Stimulated activated CD4-positive, alpha-beta T cell treated with anti-CD3 and anti-CD28 coated beads, TNF-alpha, amount 100 ng/mL, for 1 hour (primary cell): ENCODE measurements at places on chromosomes 13 and 19.

GRCh38 chr13:51619614-51620013 is 35.4 kb downstream of the WDFY2 start:
- DNase-seq: no peak

GRCh38 chr13:79458436-79458835 is 22.5 kb upstream of the NDFIP2 start:
- DNase-seq: no peak

GRCh38 chr13:33624253-33624652 is 193.7 kb upstream of the RFC3 start:
- DNase-seq: no peak

GRCh38 chr13:45847554-45848224 is 3.9 kb downstream of the SIAH3 start:
- peak; percentile 13 for DNase-seq

GRCh38 chr13:36713887-36714286 is 40.1 kb downstream of the SERTM1 start:
- no peak for DNase-seq

GRCh38 chr13:80574113-80574850 is 233.4 kb upstream of the SPRY2 start:
- DNase-seq: no peak

GRCh38 chr13:108993346-108993745 is 363.9 kb downstream of the MYO16 start:
- no peak for DNase-seq

DNA sequence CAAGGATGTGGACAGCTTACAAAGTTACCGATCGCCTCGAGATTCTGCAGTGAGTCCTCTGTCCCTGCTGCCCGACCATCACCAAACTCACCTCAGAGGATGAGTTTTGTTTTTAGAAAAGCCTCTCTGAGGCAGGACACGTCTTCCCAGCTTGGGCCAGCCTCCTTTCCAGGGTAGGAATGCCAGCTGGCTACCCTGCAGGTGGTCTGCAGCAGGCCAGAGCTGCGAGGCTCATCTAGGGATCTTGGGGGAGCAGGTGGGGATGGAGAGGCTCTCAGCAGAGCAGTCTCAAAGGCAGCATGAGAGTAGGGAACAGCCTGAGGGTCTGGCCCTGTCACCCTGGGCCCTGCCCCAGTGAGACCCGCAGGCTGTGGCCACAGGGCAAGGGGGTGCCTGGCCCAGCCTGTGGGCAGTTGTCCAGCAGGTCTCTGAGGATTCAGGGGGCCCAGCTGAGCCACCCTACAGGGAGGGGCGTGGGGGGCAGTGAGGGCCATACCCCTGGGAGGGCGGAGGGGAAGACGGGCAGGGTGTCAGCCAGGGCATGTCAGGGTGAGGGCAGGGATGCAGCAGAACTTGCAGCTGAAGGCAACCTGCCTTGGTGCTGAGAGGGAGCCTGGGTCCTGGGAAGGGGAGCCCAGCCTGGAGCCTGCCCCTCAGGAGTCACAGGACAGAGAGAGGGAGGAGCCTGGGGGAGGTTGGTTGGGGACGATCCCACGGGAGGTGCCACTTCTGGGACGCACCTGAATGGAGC is 57.3 kb upstream of the TPM4 start:
- DNase-seq: no peak

DNA sequence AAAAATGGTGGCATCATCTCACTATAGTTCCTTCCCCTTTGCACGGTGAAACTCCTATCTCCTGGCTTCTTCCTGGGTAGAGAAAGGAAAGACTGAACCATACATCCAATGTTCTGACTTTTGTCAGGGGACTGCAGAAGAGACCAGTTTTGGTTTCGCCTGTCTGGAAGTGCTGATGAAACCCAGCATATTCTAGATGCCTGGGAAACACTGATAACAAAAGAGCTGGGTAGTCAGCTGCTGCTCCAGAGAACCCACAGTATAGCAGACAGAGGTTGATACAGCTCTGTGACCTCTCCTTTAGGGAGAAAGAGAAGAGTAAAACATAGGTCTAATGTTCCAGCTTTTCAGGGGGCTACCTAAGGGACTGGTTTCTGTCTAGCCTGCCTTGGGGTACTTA is 695.3 kb downstream of the DIAPH3 start:
- no peak for DNase-seq

- DNase-seq: no peak
These were observed 96.3 kb downstream of the MYCBP2 start for GRCh38 chr13:77230560-77230959.

- DNase-seq: no peak
These were observed 353.8 kb downstream of the DNAJC15 start for GRCh38 chr13:43377149-43377548.

DNA sequence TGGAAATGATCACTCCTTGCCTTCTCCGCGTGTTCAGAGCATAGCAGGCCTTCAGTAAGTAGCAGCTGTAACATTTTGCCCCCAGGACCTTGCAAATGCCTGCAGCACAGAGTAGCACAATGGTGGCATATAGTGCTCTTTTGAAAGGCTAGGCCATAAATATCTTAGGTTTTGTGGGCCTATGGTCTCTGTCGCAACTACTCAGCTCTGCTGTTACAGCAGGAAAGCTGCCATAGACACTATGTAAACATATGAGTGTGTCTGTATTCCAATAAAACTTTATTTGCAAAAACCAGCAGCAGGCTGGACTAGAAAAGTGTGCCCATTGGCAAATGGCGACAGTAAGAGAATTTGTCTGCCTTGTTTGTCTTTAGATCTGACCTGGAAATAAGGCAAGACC is 9.4 kb downstream of the ITPKC start:
- no peak for DNase-seq

DNA sequence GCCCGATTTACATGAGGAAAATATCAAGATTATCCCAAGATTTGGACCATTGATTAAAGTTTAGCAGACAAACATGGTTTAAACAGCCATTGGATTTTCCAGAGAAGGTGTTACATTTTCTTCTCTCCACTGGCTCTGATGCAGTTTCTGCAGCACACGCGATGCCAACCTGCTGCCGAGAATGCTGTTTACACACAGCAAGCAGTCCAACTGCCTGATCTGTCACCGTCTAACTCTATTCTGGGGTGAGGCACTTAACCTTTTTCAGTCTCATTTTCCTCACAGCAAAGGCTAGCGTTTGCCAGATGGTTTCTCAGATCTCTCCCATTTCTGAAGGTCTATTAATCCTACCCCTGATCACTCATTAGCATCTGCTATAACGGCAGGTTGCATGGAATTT is 763.5 kb upstream of the GPC6 start:
- DNase-seq: no peak

DNA sequence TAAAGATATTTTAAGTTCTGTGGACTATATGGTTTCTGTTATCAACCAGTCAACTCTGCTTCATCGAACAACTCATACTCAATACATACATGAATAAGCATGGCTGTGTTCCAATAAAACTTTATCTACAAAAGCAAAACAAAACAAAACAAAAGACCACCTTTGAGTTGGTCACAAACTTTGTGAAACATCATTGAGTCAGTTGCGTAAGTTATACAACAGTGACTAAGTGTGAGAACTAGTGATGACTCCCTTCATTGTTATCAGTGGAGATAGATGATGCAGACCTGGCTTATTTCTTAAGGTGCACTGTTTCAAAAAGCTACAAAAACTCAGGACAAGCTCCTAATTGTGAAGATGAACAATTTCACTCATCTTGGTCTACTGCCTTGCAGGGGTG is 14.5 kb upstream of the KLK4 start:
- no peak for DNase-seq

- no peak for DNase-seq
These were observed 915.2 kb downstream of the PCDH9 start for GRCh38 chr13:66314911-66315310.

DNA sequence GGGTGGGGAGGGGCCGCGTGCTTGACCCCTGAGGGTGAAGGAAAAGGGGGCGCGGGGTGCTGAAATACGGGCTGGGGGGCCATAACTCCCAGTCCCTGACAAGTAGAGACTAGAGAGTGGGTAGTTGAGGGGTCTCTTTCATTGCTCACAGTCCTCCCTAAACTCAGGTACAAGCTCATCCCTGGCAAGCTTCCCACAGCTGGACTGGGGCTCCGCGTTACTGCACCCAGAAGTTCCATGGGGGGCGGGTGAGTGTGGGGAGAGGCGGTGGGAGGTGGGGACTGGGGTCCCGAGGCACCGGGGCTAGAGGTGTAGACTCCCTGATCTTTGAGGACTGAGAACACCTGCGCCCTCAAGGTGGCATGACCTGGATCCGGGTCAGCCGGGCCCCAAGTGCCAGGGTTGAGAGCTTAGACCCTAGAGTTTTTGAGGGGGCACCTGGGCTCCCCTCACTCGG is 1.3 kb downstream of the ETV2 start:
- DNase-seq: no peak

GRCh38 chr13:24340608-24340955 is 31.2 kb downstream of the C1QTNF9 start:
- DNase-seq: no peak

DNA sequence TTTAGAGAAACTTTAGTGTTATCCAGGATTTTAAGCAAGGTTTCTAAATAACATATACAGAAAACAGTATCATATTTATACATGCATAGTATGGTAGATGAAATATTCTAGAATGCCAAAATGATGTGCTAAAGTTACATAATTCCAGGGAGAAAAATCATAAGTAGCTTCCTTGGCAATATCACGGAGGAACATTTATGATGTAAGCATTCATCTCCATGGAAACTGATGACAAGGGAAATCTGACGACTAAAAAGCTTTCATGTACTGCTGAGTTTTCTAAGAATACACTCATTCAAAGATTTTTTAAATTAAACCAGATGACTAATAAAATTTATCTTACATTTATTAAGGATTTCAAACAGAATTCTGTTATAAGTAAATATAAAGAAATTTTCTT is 4.7 kb downstream of the TEX30 start:
- no peak for DNase-seq

DNA sequence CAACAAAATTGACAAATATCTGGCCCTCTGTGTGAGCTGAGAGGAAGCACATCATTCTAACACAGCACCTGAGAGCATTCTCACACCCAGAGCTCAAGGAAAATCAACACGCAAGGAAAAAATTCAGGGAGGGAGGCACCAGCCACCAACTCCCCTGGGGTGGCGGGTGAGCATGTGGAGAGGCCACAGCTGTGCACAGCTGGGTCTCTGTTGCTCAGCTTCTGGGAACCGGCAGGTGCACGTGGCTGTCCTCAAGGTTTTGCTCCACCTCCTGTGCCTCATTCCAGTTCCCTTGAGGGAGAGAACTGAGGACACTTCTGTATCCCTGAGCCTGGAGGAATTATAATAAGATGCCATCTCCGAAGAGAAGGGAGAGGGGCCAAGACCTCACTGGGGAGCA is 134.0 kb downstream of the USP12 start:
- DNase-seq: no peak

DNA sequence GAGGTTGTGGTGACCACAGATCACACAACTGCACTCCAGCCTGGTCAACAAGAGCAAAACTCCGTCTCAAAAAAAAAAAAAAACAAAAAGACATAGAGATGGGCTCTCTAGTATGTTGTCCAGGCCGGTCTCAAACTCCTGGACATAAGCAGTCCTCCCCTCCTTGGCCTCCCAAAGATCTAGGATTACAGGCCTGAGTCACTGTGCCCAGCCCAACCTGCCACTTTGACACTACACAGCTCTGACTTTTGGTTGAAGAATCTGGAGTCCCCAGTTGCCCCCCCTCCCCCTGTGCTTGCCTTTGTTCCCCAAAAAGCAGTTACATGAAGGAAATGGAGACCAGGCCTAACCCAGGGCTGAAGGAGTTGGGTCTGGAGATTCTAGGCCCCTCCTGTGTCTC is 12.9 kb downstream of the CARM1 start:
- DNase-seq: no peak

DNA sequence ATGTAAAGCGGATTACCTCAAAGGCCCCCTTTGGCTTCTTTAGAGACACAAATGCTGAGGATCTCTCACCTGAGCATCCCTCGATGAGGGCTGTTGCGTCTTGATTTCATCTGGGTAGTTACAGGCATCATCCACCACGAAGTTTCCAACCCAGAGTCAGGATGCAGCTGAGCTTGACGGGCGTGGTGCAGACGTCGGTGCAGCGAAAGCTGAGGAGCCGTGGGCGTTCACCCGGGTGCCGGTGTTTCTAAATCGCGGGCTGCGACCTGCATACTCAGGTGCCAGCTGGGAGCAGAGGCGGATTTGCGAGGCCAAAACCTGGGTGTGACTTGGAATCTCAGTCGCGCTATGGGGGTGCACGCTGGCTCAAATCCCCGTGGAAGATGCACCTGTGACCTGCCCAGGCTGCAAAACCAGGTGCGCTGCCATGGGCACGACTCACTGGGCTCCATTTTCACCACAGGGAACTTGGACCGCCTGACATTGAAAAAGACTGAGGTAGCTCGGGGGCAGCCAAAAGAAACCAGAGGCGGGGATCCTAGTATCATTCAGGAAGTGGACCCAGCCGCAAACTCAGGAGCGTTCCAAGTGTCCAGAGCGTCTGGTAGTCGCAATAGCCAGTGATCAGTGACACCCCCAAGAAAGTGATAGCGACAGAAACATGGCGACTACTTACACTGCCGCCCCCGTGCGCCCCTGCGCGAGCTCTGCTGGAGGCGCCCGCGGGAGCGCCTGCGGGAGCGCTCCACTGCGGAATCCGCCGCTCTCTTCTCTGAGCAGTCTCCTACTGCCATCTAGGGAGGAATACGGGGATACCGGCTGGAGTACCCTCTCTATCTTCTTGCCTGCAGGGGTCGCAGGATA is 36.4 kb upstream of the IGFL4 start:
- DNase-seq: no peak

DNA sequence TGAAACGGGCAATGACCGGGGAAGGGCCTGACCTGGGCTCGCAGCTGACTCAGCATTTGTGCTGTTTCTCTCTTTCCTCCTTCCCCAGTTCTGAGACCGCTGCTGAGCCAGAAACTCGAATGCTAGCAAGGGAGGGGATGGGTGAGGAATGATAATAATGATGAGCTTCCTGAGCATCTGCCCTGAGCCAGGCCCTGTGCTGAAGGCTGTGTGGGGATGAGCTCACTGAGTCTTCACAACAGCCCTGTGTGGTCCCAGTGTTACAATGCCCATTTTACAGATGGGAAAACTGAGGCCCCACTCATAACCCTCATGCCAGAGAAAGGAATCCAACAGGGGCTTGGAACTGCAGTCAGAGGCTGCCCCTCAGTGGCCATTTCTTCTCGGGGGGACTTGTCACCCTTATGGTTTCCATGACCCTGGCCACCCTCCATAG is 8.1 kb downstream of the SULT2B1 start:
- DNase-seq: no peak
